CD4-positive, alpha-beta T cell treated with Interleukin-17A for 1 hour (primary cell): ENCODE measurements at places on chromosomes 5 and 9.

- no peak for DNase-seq
Observed at GRCh38 chr9:37218800-37219425, 98.5 kb downstream of the ZCCHC7 start.

DNA sequence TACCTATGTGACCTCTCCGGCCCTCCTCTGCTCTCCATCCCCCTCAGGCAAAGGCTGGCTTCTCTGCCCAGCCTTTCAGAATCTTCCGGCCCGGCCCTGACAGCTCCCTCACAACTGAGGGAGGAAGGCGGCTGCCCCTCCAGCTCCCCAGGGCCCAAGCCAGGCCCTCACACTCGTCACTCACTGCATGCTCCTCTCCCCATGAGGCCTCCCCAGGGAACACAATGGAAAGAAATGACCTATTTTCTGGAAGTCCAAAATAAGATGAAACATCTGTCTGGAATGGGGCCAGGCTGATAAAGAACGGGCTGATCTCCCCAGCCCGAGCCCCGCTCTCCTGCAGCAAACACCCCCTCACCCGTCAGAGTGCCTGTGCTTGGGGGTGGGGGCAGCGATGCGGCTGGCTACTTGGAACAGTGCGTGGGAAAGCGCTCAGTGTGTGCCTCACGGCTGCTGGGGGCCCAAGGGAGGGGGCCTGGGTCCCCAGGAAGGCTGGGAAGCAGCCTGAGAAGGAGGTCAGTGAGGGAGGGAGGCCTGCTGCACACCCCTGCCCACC, 11.3 kb downstream of the PDGFRB start:
- no peak for DNase-seq

DNA sequence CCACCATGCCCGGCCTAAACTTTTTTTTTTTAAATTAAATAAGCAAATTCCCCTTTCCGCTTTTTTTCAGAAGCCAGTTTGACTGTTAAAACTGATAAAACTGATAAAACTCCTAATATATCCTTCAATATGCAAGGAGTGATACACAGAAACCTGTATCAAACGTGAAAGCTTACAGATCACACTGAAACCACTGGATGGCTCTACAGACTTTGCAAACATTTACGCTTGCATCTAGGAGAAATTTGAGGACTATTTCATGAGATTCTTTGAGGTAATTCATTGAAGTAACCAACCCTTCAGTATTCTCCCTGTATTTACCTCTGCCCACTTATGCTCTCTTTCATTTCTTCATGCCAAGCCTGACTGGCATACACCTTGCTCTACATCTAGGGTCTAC, 40.6 kb upstream of the CHD1 start:
- DNase-seq = no peak

GRCh38 chr9:68778635-68779034, 73.6 kb downstream of the PIP5K1B start:
- no peak for DNase-seq

GRCh38 chr5:131932235-131932634, 13.2 kb downstream of the MEIKIN start:
- DNase-seq = no peak

DNA sequence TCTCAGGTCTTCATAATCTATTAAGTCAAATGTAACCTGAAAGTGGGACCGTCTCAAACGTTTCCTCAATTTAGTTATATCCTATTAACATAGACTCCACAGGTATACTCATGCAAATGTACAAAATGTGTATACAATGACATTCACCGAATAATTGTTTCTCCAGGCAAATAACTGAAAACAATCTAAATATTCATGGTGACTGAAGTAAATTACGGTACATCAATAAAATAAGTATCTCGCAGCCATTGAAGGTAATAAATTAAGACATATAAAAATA, 482 bp downstream of the IARS1 start:
- no peak for DNase-seq

GRCh38 chr9:122551371-122551770, 1.5 kb upstream of the OR1N2 start:
- no peak for DNase-seq
